ENCODE measurements at places on chromosomes 16 and 17.
A peak's percentile ranks its signal among the peaks of the same experiment; 100 is the strongest.

DNA sequence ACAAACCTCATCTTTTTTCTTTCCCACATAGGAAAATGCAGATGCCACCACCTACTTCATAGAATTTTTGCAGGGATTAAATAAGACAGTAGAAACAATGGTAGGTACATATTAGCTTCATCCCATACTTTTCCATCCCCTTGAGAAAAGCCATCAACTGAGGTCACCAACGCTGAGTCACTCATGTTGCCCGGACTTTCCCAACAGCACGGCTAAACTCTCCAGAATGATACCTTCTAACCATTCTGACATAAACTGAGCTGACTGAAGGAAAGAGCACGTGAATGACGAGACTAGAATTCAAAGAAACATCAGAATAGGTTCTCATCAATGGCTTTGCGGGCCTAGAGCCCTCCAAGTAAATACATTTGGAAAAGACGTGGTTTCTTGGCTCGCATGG lies 146.0 kb upstream of the RCVRN start:
- DNase-seq: no peak

- no peak for DNase-seq
Observed at GRCh38 chr17:80884811-80885210, 106.8 kb upstream of the CHMP6 start.

- DNase-seq: no peak
Observed at GRCh38 chr16:27769561-27770255, 219.8 kb downstream of the KATNIP start.

GRCh38 chr16:19001788-19002187 lies 18.1 kb downstream of the TMC7 start:
- DNase-seq: peak; percentile 64

GRCh38 chr17:9148905-9149525 lies 127.7 kb downstream of the NTN1 start:
- DNase-seq: no peak

DNA sequence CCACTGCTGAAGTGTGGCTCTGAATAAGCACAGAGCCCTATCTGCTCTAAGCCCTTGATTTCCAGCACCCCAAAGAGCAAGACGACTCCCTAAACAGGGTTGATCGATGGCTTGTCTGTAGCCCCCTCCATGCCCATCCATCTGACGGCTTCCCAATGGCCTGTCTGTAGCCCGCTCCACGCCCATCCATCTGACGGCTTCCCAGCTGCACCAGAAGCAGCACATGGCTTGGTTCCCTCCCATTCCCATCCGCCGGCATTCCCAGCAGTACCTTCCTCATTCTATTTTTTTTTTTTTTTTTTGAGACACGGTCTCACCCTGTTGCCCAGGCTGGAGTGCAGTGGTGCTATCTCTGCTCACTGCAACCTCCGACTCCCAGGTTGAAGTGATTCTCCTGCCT lies 64.5 kb downstream of the RBFOX3 start:
- no peak for DNase-seq

DNA sequence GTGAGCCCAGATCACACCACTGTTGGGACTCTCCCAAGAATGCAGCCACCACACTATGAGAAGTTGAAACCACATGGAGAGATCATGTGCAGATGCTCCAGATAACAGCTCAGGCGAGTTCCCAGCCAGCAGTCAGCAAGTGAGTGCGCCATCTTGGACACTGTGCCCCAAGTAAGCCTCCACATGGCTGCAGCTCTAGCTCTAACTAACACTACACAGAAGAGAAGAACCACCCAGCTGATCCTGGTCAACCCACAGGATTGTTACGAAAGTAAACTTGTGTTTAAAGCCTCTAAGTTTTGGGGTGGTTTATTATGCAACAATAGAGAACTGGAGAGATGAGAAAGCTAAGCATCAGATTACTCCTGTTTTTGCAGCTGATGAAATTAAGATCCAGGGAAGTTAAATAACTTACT lies 25.8 kb downstream of the SLC38A7 start:
- no peak for DNase-seq

DNA sequence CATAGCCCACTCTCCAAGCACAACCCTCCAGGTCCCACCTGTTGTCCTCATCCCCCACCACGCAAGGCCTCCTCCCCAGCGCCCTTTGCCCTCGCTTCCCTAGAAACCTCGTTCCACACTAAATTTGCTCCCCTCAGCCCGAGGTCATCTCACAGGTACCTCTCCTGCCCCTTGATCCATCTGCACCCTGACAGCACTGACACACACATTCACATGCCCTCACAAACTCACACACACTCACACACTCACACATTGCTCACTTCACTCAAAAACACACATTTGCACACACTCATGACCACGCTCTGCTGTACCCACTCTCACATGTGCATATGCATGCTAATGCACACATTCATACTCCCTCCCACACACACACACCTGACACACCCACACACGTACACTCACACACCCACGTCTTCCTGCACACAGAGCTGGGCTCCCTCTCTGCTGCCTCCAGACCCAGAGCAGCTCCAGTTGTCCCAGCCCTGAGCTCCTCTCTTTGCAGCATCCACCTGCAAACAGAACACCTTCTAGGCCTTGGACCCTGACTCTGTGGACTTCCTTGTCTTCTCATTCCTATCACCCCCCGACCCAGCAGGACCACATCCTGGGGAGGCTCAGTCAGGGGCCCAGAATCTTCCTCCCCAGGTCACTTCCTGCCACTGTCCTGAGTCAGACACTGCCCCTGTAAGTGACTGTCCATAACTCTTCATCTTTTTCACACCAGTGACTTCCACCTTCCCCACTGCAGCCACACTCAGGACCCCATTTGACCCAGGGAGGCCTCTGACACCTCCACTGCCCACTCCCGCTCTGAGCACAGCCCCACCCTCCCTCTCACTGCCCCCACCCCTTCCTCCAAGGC lies 4.9 kb downstream of the ASGR2 start:
- DNase-seq: no peak

GRCh38 chr17:78356101-78356713 lies 3.7 kb downstream of the SOCS3 start:
- DNase-seq: no peak

DNA sequence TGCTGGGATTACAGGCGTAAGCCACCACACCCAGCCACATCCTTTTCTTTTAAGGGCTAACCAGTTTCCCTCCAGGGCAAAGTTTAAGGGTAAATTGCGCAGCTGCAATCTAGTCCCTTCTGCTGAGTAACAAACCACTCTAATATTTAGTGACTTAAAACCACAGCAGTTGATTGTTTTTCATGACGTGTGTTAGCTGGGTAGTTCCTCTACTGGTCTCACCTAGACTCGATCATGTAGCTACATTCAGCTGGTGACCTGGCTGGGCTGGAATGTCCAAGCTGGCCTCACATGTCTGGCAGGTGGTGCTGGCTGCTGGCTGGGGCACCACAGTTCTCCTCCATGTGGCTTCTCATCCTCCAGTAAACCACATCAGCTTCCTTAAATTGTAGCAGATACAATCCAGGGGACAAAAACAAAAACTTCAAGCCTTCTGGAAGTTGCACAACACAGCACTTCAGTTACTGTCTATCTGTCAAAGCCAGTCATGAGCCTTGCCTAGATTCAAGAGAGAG lies 75.5 kb downstream of the GPRC5B start:
- DNase-seq: peak; percentile 25

Data from pons (tissue), 1 donor.